Effector memory CD4-positive, alpha-beta T cell (primary cell): ENCODE measurements at places on chromosomes 2 and 18.

- H3K27ac ChIP-seq = no peak overlapping the region
- no peak for DNase-seq
- H3K36me3 ChIP-seq = peaks cover 8% of the 10 kb centered on the region
- H3K27me3 ChIP-seq = no peaks in the 10 kb centered on the region
Measured at GRCh38 chr2:32119161-32119560, 46.5 kb upstream of the SLC30A6 start.

DNA sequence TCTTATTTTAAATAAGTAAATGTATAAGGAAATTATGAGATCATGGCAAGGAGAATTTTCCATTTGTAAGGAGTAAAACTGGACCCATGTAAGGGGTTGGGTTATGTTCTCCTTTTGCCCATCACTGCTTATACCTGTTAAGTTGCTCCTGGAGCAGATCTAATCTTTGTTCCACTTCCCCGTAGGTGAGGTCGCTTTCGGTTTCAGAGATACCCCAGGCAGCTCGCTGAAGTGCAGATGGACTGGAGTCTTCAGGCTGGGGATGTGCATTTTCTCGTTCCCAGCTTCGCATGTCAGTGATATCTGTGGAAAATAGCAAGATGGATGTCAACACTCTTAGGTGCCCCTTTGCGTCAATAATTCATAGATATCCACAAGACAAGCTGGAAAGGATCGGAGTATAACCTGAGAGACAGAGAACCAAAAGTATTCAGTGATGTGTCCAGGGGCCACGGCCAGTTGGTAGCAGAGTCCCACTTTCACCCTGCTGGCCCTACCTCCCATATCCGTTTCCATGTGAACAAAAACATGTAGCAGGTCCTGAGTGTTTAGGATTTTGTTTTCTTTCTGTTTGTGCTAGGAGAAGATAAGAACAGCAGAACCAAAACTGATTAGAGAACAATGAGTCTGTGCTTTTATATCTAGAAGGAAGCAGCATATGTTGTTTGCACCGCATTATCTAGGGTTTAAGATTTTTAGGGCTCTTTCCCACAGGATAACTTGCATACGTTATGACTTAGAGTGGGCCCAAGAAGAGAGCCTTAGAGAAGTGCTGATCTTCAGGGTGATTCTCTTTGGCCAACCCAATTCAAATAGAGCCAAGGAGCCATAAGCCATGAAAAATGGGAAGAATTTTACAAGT lies 36.0 kb downstream of the GCA start:
- H3K27ac ChIP-seq = no peak overlapping the region
- H3K27me3 ChIP-seq = no peaks in the 10 kb centered on the region
- H3K36me3 ChIP-seq = no peaks in the 10 kb centered on the region
- no peak overlapping the region for H3K4me3 ChIP-seq
- DNase-seq = no peak

DNA sequence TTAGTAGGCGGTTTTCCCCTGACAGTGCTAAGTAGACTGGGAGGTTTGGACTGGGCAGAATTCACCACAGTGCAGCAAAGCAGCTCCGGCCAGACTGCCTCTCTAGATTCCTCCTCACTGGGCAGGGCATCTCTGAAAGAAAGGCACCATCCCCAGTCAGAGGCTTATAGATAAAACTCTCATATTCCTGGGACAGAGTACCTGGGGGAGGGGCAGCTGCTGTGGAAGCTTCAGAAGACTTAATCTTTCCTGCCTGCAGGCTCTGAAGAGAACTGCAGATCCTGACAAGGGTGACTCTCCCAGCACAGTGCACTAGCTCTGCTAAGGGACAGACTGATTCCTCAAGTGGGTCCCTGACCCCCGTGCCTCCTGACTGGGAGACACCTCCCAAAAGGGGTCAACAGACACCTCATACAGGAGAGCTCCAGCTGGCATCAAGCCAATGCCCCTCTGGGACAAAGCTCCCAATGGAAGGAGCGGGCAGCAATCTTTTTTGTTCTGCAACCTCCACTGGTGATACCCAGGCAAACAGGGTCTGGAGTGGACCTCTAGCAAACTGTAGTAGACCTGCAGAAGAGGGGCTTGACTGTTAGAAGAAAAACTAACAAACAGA lies 266.8 kb upstream of the CRIM1 start:
- H3K4me3 ChIP-seq = no peak overlapping the region
- H3K27ac ChIP-seq = no peak overlapping the region
- H3K4me1 ChIP-seq = no peaks in the 10 kb centered on the region
- H3K27me3 ChIP-seq = no peaks in the 10 kb centered on the region

DNA sequence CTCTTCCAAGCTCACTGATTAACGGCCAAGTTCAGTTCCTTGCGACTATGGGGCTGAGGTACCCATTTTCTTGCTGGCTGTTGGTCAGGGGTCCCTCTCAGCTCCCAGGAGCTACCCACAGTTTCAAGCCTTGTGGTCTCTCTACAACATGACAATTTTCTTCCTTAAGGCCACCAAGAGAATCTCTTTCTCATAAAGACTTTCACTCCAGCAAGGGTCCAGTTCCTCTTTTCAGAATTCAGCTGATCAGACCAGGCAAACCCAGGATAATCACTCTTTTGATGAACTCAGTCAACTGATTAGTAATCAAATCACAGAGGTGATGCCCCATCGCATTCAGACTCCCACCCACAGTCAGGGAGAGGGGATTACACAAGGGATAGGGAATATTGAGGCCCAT lies 129.7 kb downstream of the IRS1 start:
- H3K27me3 ChIP-seq = no peaks in the 10 kb centered on the region
- no peak for DNase-seq
- no peak overlapping the region for H3K27ac ChIP-seq
- no peaks in the 10 kb centered on the region for H3K36me3 ChIP-seq

GRCh38 chr2:239327536-239328350 lies 73.1 kb downstream of the HDAC4 start:
- no peak for DNase-seq
- no peaks in the 10 kb centered on the region for H3K36me3 ChIP-seq
- peak overlapping the region; percentile 73 for H3K27ac ChIP-seq
- peaks cover 37% of the 10 kb centered on the region for H3K4me1 ChIP-seq
- H3K27me3 ChIP-seq = no peaks in the 10 kb centered on the region

GRCh38 chr2:134127496-134127895 lies 126.4 kb upstream of the MGAT5 start:
- no peak for DNase-seq
- H3K36me3 ChIP-seq = peaks cover 9% of the 10 kb centered on the region
- no peak overlapping the region for H3K27ac ChIP-seq
- H3K27me3 ChIP-seq = no peaks in the 10 kb centered on the region

GRCh38 chr2:8543060-8543382 lies 138.8 kb upstream of the ID2 start:
- H3K4me3 ChIP-seq = no peak overlapping the region
- H3K4me1 ChIP-seq = peaks cover 58% of the 10 kb centered on the region
- H3K27me3 ChIP-seq = no peaks in the 10 kb centered on the region
- DNase-seq = peak; percentile 43
- no peaks in the 10 kb centered on the region for H3K36me3 ChIP-seq
- peak overlapping the region; percentile 75 for H3K27ac ChIP-seq

DNA sequence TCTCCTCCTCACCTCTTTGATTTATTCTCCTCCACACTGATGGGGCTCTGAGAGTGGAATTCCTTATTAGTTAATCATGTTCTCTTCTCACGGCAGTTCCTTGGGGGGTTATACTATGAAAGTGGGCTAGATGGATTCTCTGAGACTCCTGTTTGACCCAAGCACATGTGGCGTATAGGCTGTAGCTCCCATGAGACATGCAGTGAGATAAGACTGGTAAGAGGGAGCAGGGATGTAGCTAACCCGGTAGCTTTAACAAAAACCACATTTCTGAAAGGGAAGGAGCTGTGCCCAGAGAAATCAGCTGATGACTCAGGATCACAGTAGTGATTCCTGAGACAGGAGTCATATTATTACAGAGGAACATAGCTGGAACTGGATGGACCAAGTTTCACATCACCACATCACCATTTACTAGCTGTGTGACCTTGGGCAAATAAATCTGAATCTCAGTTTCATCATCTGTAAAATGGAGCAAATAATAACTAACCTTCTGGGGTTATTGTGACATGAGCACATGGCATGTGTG lies 82.9 kb downstream of the CRIM1 start:
- DNase-seq = no peak
- H3K4me3 ChIP-seq = no peak overlapping the region
- no peaks in the 10 kb centered on the region for H3K27me3 ChIP-seq

GRCh38 chr18:48680339-48681250 lies 141.8 kb downstream of the CTIF start:
- no peak overlapping the region for H3K4me3 ChIP-seq
- H3K4me1 ChIP-seq = peaks cover 3% of the 10 kb centered on the region
- no peak for DNase-seq
- H3K27ac ChIP-seq = no peak overlapping the region
- no peaks in the 10 kb centered on the region for H3K27me3 ChIP-seq
- H3K36me3 ChIP-seq = no peaks in the 10 kb centered on the region

DNA sequence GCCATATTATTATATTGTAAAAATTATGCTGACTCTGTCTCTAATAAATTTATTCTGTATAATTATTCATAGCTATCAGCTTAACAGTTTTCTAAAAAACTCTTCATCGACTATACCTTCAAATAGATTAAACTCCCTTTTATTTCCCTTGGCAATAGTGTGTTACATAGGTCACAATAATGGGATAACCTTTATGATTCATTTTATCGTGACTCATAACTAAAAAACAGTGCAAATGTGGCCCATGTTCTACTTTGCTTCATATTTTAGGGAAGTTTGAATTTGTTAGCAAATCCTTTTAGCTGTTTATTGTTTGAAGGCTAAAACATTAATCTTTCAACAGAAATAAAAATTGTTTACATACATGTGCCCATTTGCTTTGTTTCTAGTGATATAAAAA lies 783.2 kb upstream of the CDH2 start:
- H3K4me1 ChIP-seq = no peaks in the 10 kb centered on the region
- H3K27ac ChIP-seq = no peak overlapping the region
- no peaks in the 10 kb centered on the region for H3K27me3 ChIP-seq
- H3K4me3 ChIP-seq = no peak overlapping the region
- no peaks in the 10 kb centered on the region for H3K36me3 ChIP-seq

GRCh38 chr18:10249801-10250200 lies 204.6 kb upstream of the APCDD1 start:
- H3K27me3 ChIP-seq = no peaks in the 10 kb centered on the region
- no peaks in the 10 kb centered on the region for H3K36me3 ChIP-seq
- H3K27ac ChIP-seq = no peak overlapping the region
- no peaks in the 10 kb centered on the region for H3K4me1 ChIP-seq
- H3K4me3 ChIP-seq = no peak overlapping the region

DNA sequence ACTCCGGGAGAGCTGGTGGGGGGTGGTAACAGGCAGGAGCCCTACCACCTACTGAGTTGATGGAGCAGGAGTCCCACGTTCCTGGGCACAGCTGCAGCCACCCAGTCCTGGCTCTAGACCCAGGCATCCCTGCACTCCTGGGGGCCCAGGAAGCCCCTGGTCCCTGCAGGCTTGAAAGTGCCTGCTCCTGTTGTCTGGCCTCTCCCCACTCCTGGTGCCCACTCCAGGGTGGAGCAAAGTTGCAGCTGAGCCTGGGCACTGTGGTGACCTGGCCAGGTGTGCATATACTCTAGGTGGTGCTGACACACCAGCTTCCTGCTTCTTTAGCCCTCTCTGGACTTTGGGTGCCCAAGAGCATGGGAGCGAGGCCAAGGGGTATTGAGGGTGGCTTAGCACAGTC lies 119.0 kb upstream of the SLC38A11 start:
- no peaks in the 10 kb centered on the region for H3K36me3 ChIP-seq
- no peak for DNase-seq
- H3K4me3 ChIP-seq = no peak overlapping the region
- no peaks in the 10 kb centered on the region for H3K4me1 ChIP-seq

- H3K27ac ChIP-seq = no peak overlapping the region
- H3K27me3 ChIP-seq = no peaks in the 10 kb centered on the region
- H3K36me3 ChIP-seq = no peaks in the 10 kb centered on the region
- no peaks in the 10 kb centered on the region for H3K4me1 ChIP-seq
- DNase-seq = no peak
Measured at GRCh38 chr2:112162956-112163355, 24.8 kb downstream of the FBLN7 start.

GRCh38 chr2:69946351-69947324 lies 14.8 kb downstream of the ASPRV1 start:
- H3K36me3 ChIP-seq = peaks cover 9% of the 10 kb centered on the region
- H3K4me1 ChIP-seq = peaks cover 20% of the 10 kb centered on the region
- H3K4me3 ChIP-seq = no peak overlapping the region
- H3K27ac ChIP-seq = peak overlapping the region; percentile 40
- DNase-seq = peak; percentile 36
- no peaks in the 10 kb centered on the region for H3K27me3 ChIP-seq

DNA sequence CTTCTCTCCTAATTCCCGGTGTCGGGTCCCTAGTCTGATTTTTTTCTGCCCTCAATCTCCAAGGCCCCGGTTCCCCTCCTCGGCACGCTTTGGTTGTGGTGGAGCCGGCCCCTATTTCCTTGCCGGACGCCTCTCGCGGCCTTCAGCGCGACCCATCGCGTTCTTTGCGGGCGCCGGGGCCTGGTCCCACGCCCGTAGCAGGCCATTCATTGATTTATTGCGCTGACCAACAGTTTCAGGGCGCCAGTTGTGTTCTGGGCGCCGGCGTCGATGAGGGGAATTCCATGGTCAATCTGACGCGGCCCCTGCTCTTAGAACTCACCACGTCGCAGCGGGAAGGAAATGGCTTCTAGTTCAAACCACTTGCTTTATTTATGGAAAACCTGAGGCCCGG lies 396 bp downstream of the CNOT9 start:
- H3K4me3 ChIP-seq = peak overlapping the region; percentile 71
- H3K36me3 ChIP-seq = peaks cover 7% of the 10 kb centered on the region
- no peaks in the 10 kb centered on the region for H3K27me3 ChIP-seq

- H3K27me3 ChIP-seq = no peaks in the 10 kb centered on the region
- DNase-seq = no peak
- H3K4me1 ChIP-seq = no peaks in the 10 kb centered on the region
- H3K36me3 ChIP-seq = no peaks in the 10 kb centered on the region
- H3K4me3 ChIP-seq = no peak overlapping the region
Measured at GRCh38 chr2:19062370-19062769, 296.1 kb downstream of the OSR1 start.

DNA sequence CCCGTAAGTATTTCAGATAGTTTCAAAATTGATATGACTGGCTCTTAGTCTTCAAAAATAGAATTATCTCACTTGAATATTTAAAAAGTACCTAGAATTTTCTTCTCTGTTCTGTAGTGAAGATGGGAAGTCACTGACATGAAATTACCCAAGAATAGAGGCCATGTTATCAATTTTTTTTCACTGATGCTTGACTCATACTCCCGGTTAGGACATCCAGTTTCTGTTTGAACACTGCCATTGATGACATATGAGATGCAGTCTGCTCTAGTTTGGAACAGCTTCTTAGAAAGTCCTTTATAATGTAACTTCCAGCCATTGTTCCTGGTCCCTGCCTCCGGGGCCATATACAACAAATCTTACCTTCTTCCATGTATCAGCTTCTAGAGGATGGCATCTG lies 26.0 kb downstream of the MAP3K20 start:
- peaks cover 6% of the 10 kb centered on the region for H3K4me1 ChIP-seq
- H3K36me3 ChIP-seq = no peaks in the 10 kb centered on the region
- no peak overlapping the region for H3K27ac ChIP-seq
- no peak overlapping the region for H3K4me3 ChIP-seq
- DNase-seq = no peak

- no peaks in the 10 kb centered on the region for H3K27me3 ChIP-seq
- H3K36me3 ChIP-seq = no peaks in the 10 kb centered on the region
- H3K27ac ChIP-seq = no peak overlapping the region
- no peaks in the 10 kb centered on the region for H3K4me1 ChIP-seq
Measured at GRCh38 chr2:71499691-71500090, 46.3 kb downstream of the DYSF start.

- H3K4me1 ChIP-seq = no peaks in the 10 kb centered on the region
- H3K36me3 ChIP-seq = no peaks in the 10 kb centered on the region
- no peak for DNase-seq
- H3K27ac ChIP-seq = no peak overlapping the region
- H3K27me3 ChIP-seq = no peaks in the 10 kb centered on the region
Measured at GRCh38 chr2:74789271-74789670, 44.7 kb upstream of the HK2 start.

GRCh38 chr18:74551936-74552555 lies 17.7 kb downstream of the CNDP1 start:
- DNase-seq = peak; percentile 43
- H3K36me3 ChIP-seq = no peaks in the 10 kb centered on the region
- no peaks in the 10 kb centered on the region for H3K27me3 ChIP-seq
- H3K4me1 ChIP-seq = no peaks in the 10 kb centered on the region
